NCI-H1694 (cell line): ENCODE measurements at places on chromosomes 2 and 18.
A peak's percentile ranks its signal among the peaks of the same experiment; 100 is the strongest.

GRCh38 chr2:154400563-154401290 lies 297.8 kb upstream of the KCNJ3 start:
- DNase-seq: no peak

DNA sequence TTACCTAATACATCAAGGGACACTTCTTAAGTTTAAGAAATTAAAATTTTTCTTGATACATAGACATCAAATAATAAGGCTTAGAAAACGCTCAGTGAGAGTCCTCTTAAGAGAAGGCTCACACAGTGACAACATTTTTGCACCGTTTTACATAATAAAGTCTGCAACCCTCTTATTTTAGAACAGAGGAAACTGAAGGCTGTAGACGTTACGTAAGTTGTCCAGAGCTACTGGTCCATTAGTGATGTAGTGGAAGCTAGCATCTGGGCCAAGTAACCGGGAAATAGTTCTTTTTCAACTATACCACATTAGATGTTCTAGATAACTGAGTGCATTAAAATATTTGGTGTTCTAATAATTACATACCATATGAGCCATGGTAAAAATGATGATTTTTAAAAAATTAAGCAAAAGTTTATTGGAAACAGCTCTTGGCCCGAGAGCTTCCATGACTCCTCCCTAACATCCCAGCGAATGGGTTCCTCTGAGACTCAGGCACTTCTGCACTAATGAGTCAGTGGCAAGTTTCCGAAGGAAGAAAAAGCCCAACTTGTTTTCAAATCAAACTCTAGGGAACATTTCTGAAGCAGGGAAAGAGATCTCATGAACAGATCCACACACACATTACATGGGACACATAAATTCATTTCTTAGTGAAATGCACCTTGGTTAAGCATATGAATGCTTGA lies 232.6 kb upstream of the PXDN start:
- no peak for DNase-seq

GRCh38 chr2:16470936-16471490 lies 194.6 kb downstream of the CYRIA start:
- DNase-seq: no peak

DNA sequence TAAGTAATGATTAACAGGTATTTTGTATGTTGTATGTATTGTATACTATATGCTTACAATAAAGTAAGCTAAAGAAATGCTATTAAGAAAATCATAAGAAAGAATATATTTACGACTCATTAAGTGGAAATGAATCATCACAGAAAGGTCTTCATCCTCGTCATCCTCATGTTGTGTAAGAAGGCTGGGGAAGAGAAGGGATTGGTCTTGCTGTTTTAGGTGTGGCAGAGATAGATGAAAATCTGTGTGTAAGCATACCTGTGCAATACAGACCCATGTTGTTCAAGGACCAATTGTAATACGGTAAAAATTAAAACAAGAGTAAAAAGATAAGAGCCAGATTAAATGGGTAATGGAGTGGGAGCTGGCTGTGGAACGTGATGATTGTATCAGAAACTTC lies 16.6 kb downstream of the SLC35F5 start:
- DNase-seq: no peak

GRCh38 chr2:62687636-62688035 lies 17.9 kb upstream of the EHBP1 start:
- no peak for DNase-seq

- no peak for DNase-seq
Observed at GRCh38 chr2:25246558-25247290, 78.3 kb upstream of the POMC start.

GRCh38 chr2:42967959-42968674 lies 175.7 kb upstream of the HAAO start:
- DNase-seq: no peak

- DNase-seq: no peak
Observed at GRCh38 chr2:222753251-222753824, 81.9 kb downstream of the MOGAT1 start.

DNA sequence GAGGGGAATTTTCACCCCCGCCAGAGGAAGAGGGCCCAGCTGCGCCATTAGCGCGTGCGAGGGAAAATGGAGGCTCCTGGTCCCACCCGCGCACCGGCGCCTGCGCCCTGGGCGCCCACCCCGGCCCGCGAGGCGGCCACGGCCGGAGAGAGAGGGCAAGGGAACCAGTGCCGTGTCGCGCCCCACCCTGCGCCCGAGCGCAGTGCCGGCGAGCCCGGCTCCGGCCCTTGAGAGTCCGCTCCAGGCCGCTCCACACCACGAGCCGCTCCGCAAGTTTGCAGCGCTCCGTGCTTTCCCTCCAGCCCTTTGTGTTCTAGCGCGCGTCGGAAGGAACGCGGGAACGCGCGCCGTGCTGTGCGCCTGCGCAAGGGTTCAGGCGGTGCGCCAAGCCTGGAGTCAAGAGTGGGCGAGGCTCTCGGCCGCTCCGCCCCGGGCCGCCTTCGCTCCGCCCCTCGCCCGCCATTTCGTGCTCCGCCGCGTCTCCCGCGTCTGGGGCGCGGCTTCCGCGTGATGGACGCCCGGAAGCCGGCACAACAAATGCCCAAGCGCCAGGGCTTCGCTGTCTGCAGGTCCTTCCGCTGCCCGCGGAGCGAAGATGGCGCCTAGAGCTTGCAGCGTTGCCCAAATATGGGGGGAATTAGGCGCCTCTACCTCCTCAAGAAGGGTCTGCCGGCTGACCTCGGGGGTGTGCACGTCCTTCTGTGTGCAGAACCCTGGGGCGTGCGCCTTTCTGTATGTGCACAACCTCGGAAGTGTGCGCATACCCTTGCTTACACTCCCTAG lies 46.1 kb upstream of the PTMA start:
- no peak for DNase-seq

- peak; percentile 45 for DNase-seq
Observed at GRCh38 chr2:212147921-212148513, 390.6 kb downstream of the ERBB4 start.

- DNase-seq: no peak
Observed at GRCh38 chr18:2856547-2857170, 9.9 kb downstream of the EMILIN2 start.

- DNase-seq: no peak
Observed at GRCh38 chr18:73246763-73247162, 379.0 kb upstream of the NETO1 start.

DNA sequence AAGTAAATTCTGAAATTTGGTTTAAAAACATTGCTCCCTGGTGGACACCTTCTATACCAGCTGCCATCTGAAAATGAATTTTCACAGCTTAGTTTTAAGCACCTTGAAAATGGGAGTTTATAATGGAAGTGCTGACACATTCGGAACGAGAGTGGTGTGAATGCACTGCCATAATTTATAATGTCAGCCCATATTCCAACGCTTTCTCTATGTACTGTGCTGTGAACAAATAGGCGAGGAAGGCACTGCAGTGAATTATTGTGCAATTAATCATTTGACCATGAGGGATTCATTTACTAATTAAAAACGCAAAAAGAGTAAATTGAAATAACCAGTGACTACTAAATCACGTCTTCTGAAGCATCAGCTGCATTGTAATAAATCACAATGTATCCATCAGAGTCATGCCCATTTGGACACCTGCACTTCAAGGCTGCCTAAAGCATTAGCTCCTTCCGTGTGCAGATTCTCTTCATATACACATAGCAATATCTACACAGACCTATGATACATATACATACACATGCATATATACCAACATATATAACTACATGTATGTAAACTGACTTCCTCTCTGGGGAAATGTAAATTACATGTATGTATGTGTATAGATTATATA lies 699.8 kb downstream of the GALR1 start:
- DNase-seq: no peak

DNA sequence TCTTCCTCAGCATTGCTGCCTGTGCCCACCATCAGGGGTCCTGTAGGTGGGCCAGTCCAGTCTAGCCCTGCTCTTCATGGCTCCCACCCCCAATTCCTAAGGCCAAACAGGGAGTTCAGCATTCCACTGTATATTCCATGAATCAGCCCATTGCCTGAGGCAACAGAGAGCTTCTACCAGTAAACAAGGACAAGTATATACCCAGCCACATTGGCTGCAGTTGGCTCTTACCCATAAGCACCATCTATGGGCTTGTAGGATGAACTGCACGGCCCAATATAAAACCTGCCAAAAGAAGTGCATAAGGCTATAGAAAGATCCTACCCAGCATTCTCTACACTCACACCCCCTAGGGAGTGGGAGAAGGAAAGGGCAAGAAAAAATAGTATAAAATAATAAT lies 95.1 kb upstream of the SALL3 start:
- no peak for DNase-seq

DNA sequence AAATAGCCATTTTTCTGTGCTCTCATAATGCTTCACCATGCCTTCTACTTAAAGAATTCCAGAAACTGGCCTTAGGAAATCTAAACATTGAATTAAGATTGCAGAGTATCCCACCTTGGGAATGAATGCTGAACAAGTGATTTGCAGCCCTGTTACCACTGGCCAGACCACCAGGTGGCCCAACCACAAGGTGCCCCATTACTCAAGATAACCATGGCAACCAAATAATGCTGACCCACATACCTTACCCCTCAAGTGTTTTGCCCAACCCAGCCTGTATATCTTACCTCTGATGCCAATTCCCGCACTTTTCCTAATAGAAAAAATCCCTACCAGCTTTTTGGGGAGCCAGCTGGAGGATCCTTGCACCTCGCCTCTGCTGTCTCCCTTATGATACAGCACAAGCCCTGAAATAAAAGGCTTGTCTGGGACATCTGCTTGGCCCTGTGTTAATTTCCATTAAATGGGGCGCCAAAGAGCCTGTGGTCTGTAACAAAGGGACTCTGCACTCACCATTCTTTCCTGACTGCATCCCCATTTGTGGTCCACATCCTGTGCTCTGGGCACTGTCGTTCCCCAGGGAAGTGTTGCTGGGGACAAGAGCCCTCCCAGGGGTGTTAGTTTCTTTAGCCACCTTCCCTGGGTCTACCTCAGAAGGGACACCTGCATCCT lies 17.3 kb upstream of the KCNF1 start:
- DNase-seq: no peak

DNA sequence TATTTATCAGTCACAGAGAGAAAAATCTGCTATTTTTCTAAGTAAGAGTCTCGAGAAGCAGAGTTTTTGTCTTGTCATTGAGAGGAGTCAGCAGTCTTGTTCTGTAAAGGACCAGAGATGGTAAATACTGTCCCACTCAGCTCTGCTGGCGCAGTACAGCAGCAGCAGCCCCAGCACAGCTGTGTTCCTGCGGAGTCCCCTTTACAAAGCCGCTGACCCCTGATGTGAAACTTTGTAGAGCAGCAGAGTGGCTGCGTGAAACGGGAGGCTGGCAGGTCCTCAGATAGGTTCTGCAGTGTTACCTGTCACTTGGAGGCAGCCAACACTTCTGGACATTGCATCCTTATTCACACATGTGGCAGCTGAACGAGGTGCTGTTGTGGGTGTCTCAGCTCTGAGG lies 45.2 kb downstream of the TMEM185B start:
- no peak for DNase-seq

GRCh38 chr18:80041424-80041823 lies 7.2 kb downstream of the RBFA start:
- DNase-seq: no peak

- no peak for DNase-seq
Observed at GRCh38 chr2:139098961-139099360, 318.8 kb upstream of the NXPH2 start.

GRCh38 chr18:36450264-36450663 lies 152.8 kb downstream of the FHOD3 start:
- DNase-seq: no peak

DNA sequence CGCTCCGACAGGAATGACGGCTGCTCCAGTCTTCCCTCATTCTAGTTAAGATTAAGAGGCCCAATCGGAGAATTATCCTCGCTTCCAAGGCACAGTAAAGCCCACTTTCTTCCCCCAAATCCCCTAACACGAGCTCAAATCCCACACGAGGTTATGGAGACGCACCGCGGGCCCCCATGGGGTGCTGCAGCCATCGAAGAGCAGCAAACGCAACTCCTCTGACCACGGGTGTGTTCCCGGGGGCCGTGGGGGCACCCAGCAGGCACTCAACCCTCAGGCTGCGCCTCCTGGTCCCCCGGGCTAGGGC lies 446 bp downstream of the COPS9 start:
- DNase-seq: no peak

GRCh38 chr2:118123561-118124232 lies 35.4 kb downstream of the INSIG2 start:
- DNase-seq: no peak
